Activated T-cell treated with anti-CD3 and anti-CD28 coated beads, Interleukin-2, amount 50 U/mL, for 72 hours (primary cell): ENCODE measurements at places on chromosomes 11 and 22. TPM values are rescaled to one million over a fixed set of nuclear protein-coding genes. Genes with fewer than 3 reads are reported as not detected.

GRCh38 chr11:70335511-70335910 lies 62.8 kb upstream of the CTTN start:
- DNase-seq = no peak

GRCh38 chr22:20107471-20107901 lies 8.4 kb upstream of the RANBP1 start:
- DNase-seq = no peak

ADAMTS8 gene
- not detected for total RNA-seq

DNA sequence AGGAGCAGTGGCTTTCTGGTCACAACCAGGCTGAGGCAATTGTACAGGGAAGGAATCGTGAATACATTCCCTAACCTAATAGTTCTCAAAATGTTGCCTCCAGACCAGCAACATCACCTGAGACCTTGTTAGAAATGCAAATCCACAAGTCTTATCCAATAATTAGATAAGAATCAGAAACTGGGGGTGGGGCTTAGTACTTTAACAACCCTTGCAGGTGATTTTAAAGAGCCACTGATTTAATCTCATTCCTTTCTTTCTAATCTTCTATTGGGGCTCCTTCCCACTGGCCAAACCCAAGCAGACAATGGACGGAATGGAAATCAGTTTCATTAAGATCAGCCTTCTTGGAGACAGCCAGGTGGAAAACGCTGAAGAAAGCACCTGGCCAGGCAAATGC lies 142.4 kb upstream of the DDI1 start:
- DNase-seq = no peak

OSM gene
- total RNA-seq = 21.9 TPM

GRCh38 chr22:50008151-50009040 lies 4.2 kb downstream of the IL17REL start:
- DNase-seq = no peak

DNA sequence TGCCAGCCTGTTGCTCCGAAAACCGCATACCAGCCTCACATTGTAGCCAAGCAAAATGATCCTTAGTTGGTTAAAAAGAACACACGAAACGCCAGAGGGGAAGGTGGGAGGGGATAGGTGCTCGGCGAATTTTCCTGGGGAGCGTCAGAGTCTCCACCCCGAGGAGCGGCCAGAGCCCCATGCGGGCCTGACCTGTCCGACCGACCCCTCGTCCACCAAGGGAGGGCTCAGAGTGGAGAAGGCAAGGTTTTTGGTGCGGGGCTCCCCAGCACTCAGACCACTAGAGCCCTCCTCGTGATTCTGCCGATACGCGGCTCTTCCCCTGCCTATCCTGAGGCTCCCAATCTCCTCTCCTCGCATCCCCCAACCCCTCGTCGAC lies 39.6 kb downstream of the DIXDC1 start:
- no peak for DNase-seq

- no peak for DNase-seq
Measured at GRCh38 chr22:42742940-42743339, 22.3 kb upstream of the A4GALT start.

GRCh38 chr11:75241906-75242644 lies 1.5 kb downstream of the TPBGL start:
- DNase-seq = no peak

DNA sequence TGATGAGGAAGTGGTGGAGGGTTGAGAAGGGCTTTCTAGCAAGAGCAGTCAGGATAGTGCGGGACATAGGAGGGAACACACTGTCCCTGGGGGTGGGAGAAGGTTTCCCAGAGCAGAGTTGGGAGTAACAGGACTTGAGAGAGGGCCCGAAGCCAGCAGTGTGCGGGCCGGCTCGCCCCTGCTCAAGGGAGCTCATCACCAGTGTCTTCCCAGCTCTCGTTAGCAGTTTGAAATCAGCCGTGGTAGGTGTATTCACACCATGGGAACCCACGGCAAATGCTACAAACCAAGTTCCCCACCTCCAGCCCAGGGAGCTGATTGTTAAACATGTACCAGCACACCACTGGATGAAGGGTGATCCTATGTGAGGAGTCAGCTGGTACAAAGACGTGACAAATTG lies 66.2 kb upstream of the EIF3D start:
- no peak for DNase-seq

APOA4 gene
- total RNA-seq = not detected

- no peak for DNase-seq
Measured at GRCh38 chr11:119803726-119804294, 74.8 kb upstream of the NECTIN1 start.

GRCh38 chr11:123628936-123629683 lies 25.3 kb downstream of the SCN3B start:
- DNase-seq = no peak

DNA sequence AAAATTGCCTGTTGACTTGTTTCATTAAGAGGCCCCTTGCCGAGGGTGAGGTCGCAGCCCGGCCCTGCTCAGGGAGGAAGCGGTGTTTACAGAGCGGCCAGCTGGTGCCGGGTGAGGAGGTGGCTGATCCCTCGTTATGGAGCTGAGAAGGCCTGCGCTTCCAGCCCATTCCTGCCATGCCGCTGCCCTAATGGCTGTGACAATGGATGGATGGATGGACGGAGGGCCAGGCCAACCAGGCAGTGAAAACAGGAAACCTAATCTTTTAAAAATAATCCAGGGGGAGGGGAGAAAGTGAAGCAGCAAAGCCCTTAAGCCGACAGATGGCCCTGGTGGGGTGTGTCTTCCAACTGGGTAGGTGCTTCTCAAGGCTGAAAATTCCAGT lies 38.5 kb downstream of the BCR start:
- no peak for DNase-seq

DNA sequence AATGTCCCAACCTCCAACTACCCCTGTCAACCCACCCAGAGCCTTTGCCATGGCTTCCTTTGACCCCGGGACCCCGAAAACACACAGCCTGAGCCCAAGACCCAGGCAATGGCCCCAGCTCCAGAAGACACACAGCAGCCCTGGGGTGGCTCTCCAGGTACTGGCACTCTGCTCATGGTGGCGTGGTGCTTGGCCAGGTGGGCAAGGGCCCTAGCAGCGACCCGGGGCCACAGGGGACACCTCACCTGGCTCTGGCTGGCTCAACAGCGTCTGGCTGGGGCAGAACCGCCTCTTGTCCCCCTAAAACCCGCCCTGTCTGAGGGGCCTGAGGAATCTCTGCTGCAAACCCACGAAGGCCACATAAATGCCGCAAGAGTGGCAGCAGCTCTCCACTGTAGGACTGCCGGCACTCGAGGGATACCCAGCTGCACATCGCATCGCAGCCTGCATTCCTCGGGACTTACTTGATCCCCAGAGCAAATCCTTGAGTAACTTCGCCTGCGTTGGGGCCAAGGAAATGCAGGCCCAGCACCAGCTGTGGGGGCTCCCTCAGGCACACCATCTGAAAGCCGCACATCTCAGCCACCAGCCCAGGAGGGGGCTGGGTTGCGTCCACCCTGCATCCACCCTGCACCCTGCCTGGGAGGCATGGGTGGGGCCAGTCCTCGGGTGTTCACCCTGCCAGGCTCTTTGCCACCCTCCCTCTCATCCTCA lies 23.1 kb upstream of the GNB1L start:
- no peak for DNase-seq

DNA sequence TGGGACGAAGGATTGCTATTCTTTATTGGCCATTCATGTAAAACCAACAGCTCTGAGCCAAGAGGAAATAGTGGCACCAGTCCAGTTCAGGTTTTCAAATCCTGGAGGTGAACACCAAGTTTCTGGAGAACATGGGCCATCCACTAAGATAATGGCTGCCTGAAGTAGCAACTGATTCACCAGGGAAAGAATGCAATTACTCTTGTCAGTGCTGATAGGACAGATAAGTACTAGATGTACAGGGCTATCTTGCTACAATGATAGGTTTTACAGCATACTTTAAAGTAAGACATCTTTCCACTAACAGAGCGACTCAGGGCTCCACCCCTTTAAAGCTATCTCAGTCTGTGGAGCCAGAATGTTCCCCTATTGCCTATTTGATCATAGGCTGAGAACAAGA lies 36.8 kb upstream of the APOA1 start:
- DNase-seq = no peak

- peak; percentile 29 for DNase-seq
Measured at GRCh38 chr22:19448076-19448607, 631 bp upstream of the C22orf39 start.

DNA sequence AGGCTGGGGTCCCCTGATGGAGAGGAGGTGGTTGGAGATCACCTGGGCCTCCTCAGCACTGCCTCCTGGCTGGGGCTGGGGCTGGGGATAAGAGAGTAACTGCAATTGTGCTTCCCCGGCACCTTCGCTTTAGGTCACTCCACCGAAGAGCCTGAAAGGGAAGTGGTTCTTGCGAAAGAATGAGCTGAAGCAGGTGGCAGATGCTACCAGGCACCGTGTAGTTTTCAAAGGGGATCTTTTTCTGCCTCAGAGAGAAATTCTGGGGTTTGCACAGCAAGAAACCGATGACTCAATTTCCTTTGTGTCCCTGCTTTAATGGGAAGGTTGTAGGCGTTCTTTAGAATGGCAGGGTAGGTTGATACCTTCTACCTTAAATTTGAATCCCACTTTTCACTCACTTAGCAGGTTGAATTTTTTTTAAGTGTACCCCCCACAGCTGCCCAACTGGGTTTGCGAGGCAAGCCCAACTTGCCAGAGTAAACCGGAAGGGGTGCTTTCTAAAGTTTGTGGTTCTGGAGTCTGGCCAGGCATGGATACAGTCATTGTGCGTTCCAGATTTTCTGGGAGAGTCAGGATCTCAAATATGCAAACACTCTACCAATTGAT lies 5.3 kb downstream of the CD44 start:
- DNase-seq = peak; percentile 74

DNA sequence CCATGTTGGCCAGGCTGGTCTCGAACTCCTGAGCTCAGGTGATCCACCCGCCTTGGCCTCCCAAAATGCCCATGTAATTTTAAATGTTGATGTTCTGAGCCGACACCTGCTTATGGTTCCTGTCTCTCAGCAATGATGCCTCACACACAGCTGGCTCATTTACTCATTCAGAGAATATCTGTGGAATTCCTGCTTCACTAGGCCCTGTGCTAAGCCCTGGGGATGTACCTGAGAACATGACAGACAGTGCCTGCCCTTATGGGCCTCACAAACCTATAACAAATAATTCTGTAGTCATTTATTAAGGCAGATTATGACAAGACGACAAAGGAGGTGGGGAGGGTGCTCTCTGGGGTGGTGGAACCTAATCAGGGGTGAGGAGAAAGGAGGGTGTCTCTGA lies 93.7 kb downstream of the PRR5L start:
- no peak for DNase-seq
